ENCODE measurements at places on chromosomes 1 and 21.
A peak's percentile ranks its signal among the peaks of the same experiment; 100 is the strongest.

DNA sequence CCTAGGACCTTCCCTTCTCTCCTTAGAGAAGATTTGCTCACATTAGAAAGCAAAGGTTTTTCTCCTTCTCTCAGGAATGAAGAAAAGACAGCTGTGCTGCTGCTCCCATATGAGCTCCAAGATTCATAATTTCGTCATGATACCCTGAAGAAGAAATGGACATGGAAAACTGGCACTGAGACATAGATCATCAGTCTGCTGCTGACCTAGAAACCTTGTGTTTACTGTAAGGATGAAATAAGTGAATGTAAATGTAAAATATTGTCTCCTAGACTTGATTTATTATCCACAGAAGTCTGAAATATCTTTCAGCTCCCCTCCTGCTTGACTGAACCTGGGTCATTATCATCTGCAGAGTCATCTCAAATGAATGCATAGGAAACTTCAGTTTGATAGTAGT, 77.9 kb downstream of the ZC3H11B start:
- no peak for DNase-seq

DNA sequence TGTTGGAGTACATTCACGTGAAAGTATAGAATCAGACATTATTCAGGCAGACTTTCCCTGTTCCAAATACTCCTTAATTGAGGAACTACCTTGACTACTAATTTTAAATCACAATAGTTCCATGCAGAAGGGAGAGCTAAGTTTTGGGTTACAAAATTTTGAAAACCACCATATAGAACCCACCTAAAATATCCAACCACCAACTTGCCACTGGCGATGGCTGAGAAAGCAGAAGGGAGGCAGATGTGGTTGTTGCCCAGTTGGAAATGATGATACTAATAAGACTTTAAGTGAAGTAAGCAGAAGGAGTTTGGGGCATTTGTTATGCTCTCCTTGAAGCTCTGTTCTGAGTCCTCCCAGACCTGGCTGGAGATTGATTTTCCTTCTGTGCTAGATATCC, 190.7 kb downstream of the HLX start:
- DNase-seq, result peak; percentile 42

DNA sequence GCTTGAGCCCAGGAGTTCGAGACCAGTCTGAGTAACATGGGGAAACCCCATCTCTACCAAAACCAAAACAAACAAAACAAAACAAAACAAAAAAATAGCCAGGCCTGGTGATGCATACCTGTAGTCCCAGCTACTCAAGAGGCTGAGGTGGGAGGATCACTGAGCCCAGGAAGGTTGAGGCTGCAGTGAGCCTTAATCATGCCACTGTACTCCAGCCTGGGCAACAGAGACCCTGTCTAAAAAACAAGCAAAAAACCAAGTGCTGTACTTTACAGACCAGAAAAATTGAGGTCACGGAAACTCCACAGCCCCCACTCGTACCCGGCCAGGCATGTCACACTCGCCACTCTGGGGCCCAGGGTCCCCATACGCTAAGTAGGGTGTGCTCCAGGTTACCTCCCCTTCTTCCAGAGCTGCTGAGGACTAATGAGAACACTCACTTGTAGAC, 22.9 kb downstream of the ATP2B4 start:
- DNase-seq, result no peak

DNA sequence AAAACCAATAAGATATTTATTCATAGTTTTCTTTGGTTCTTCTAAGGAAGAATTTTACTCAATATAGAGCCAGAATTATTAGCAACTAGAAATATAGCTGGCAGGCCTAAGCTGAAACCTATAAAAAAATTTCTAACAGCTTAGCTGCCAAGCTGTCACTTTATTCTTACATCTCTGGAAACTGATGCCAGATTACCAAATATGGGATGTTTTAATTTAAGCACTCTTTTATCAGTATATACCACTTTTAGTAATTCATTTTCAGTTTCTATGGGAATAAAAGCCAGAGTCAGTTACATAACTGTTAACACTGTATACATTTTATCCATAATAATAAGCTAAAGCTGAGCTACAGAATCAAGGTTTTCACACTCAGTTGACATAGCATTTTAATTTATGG, 68.7 kb upstream of the MPC2 start:
- no peak for DNase-seq

GRCh38 chr1:209248649-209249279, 334.8 kb upstream of the CAMK1G start:
- peak; percentile 75 for DNase-seq

Data from hematopoietic multipotent progenitor cell treated with erythropoietin and hydrocortisone succinate and interleukin-3 and kit ligand, for 4 days (in vitro differentiated cells).